NCI-H187 (cell line): ENCODE measurements at places on chromosomes 4 and X.

DNA sequence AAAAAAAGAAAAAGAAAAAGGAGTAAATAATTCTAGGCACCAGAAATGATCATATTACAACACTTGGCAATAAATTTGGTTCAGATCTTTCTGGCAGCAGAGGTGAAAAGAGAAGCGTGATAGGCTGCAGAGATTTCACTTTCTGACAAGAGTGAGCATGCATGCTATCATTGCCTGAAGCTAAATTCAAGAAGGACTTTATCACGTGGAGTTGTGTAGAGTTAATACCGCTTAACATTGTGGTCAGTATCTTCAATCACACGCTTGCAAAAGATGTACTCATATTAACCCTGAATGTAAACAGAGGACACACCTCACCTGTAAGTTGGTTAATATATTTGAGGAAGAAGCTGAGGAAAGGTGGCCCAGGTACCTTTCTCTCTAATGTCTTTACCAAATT, 31.4 kb upstream of the RBPJ start:
- DNase-seq = no peak

- no peak for DNase-seq
Measured at GRCh38 chrX:68363984-68364383, 69.3 kb downstream of the OPHN1 start.

DNA sequence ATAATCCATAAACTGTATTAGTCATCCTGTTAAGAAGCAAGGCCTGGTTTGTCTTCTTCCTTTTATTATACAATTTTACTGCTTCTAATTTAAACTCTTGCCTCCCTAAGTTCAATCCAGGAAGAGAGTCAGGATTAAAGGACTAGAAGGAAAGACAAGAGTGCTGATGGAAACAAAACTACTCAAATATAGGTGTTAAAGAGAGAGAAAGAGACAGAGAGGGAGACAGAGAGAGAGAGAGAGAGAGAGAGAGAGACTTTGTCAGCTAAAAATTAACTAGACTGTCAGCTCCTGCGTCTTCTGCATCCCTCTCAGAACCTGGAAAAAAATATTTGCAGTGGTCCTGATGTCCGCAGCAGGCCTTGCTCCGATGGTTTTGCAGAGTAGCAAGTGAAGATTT, 13.5 kb upstream of the FGG start:
- DNase-seq = no peak

DNA sequence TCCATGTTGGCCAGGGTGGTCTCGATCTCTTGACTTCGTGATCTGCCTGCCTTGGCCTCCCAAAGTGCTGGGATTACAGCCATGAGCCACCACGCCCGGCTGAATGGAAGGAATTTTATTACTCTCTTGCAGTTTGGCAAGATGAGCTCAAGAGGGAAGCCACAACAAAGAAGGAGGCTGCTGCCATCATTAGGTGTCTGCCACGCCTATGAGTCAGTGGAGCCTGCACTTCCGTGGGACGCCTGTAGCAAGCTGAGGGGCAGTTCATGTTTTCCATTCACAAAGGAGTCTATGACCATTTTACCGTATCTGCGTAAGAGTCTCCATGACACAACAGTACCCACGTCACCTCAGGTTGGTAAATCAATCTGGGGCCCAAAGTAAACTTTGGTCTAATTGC, 51.2 kb upstream of the CHRNA9 start:
- DNase-seq = no peak

- no peak for DNase-seq
Measured at GRCh38 chr4:175504318-175504717, 307.7 kb downstream of the GPM6A start.

DNA sequence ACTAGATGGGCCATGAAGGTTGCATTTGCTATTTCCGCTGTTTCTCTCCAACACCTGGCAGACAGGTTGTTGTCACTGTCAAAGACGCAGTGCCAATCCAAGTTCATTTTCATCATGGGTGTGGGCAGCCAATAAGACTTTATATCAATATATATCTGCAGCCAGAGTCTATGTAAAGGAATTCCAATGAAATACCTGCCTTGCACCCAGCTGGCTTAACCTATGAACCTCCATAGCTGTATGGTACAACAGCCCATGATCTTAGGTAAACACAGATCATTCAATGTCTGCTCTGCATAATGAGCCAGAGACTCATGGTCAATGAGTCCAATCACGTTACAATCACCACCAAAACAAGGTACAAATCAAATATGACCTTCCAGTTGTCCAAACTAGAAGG, 37.7 kb upstream of the ADGRA3 start:
- no peak for DNase-seq

GRCh38 chr4:162499478-162499877, 335.7 kb upstream of the FSTL5 start:
- DNase-seq = no peak

DNA sequence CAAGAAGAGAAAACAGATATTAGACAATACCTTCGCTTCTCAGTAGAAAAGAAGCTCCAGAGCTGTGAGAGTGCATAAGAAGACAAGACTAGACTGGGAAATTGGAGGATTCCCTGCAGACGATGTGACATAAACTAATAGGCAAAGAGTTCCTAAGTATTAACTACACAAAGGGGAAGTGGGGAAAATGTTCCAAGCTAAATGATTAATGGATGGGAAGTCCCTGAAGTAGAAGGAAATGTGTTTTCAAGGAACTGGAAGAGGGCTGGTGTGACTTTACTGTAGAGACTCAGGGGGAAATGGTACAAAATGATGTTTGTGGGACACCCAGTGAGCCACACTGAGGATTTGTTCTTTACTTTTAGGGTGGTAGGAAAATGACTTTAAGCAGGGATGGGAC, 69.7 kb upstream of the DCLK2 start:
- no peak for DNase-seq

DNA sequence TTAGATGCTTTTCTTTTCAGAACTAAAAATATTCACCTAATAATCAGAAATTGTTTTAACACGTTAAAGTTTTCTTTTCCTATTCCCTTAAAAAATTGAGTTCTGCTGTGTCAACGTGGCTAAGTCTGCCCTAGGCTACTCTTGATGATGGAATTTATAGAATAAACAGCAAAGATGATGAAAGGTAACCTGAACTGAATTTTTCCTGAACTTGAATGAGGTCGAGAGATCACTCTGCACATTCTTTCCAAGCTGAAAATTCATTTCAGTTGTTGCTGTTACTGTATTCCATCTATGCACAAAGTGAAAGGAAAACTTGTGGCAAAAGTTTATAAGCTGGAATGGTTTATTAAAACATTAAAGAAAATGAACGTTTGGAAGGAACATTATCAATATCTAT, 245.9 kb upstream of the GIMD1 start:
- DNase-seq = no peak

DNA sequence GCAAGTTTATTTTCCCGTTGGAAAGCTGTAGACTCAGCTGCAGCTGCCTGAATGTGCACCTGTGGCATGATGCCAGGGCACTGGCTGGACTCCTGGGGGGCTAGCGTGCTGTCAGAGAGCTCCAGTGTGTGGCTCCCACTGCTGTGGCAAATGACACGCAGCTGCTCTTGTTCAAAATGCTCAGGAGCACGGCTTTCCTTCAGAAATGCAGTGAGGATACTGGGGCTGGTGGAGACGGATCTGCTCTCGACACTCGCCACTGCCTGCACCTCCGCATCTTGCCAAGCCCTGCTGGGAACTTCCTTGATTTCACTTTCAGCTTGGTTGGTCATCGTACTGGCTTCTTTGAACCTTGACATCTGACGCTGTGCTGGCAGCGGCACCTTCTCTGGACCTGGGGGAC, 58.7 kb downstream of the GPRIN3 start:
- peak; percentile 27 for DNase-seq

GRCh38 chr4:55303760-55304165, 42.3 kb upstream of the SRD5A3 start:
- DNase-seq = no peak

DNA sequence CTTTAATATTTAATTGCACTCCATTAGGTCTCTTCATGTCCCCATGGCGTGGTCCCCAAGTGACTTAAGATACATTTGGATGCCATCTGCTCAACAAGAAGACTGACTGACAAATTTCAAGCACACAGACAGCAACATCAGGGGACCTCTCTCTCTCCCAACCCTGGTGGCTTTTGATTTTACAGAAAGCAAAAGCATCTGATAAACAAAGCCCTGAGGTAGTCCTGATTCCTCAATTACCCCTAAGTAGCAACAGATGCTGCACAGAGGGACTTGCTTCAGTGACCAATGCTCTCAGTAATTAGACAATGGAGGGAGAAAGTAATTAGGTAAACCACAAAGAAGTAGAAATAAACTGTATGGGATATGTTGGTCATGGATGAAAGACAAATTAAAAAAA, 426.4 kb downstream of the INPP4B start:
- DNase-seq = no peak

DNA sequence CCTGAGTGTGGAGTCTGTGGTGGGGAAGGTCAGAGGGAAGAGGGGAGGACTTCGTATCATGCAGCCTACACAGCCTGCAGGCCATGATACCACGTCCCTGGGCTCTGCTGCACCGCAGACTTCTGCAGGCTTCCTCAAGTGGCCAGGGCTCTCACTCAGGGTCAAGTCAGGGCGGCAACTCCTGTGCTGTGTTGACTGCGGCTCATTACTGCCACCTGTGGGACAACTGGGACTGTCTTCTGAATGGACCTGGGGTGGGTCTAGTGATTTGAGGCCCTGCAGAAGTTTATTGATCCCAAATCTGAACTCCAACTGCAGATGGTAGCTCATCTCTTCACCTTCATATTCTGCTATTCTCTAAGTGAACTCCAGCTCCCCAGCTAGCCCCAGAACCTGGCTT, 167.1 kb downstream of the NSUN7 start:
- DNase-seq = no peak

DNA sequence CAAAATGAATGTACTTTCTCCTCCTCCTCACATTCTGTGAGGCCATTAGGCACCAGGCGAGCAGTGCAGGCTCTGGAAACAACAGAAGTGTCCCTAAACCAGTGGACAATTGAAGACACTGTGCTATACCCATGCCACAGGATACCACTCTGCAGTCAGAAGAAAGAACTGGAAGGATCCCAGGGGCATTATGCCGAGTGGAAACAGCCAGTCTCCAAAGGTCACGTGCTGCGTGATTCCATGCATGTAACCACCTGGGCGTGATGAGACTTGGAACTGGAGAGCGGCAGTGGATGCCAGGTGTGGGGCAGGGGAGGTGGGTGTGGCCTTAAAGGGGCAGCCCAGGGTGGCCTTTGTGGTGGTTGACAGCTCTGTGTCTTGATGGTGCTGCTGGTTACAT, 139.4 kb downstream of the EVC2 start:
- DNase-seq = peak; percentile 71

DNA sequence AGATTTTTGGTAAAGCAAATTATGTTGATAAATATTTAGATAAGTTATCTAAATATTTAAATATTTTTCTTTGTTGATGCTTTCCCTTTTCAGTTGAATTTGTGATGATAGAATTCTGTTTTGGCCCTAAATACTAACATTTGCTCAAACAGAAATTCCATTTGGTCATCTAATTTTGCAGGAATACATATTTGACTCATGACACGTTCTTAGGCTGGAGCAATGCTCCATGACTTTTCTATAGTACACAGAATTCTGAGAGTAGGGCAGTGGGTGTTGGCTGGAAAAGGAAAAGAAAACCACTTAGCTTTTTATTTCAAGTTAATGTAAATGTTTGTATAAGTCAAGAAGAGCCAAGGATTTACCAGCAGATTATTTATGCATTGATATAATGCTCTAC, 58.6 kb upstream of the GK2 start:
- DNase-seq = no peak

GRCh38 chr4:74942251-74942917, 9.5 kb downstream of the PARM1 start:
- no peak for DNase-seq

DNA sequence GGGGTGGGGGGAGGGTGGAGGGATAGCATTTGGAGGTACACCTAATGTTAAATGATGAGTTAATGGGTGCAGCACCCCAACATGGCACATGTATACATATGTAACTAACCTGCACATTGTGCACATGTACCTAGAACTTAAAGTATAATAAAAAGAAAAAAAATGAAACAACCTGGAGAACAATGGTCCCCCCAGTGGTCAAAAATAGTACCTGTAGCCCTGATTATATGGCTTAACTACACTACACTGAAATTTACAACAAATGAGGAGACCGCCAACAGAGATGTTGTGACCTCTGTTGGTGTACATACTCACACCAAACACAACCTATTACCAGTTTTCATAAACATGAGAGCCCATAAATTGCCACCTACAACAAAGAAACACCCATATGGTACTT, 7.3 kb upstream of the MAGEE1 start:
- DNase-seq = no peak

- DNase-seq = no peak
Measured at GRCh38 chr4:109390115-109390768, 43.4 kb upstream of the SEC24B start.

- no peak for DNase-seq
Measured at GRCh38 chr4:30939069-30939468, 218.9 kb downstream of the PCDH7 start.

- no peak for DNase-seq
Measured at GRCh38 chr4:168654104-168654847, 157.4 kb downstream of the PALLD start.

GRCh38 chr4:121846662-121847061, 23.0 kb upstream of the CCNA2 start:
- DNase-seq = no peak

- no peak for DNase-seq
Measured at GRCh38 chrX:35842674-35843073, 44.5 kb downstream of the MAGEB16 start.

- DNase-seq = no peak
Measured at GRCh38 chrX:20477219-20477618, 210.5 kb upstream of the RPS6KA3 start.

DNA sequence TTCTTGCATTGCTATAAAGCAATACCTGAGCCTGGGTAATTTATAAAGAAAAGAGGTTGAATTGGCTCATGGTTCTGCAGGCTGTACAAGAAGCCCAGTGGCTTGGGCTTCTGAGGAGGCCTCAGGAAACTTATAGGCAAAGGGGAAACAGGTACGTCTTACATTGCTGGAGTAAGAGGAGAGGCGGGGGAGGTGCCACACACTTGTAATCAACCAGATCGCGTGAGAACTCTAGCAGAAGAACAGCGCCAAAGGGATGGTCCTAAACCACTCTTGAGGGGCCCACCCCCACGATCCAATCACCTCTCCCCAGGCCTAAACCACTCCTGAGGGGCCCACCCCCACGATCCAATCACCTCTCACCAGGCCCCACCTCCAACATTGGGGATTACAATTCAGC, 50.6 kb upstream of the SHOX start:
- no peak for DNase-seq

DNA sequence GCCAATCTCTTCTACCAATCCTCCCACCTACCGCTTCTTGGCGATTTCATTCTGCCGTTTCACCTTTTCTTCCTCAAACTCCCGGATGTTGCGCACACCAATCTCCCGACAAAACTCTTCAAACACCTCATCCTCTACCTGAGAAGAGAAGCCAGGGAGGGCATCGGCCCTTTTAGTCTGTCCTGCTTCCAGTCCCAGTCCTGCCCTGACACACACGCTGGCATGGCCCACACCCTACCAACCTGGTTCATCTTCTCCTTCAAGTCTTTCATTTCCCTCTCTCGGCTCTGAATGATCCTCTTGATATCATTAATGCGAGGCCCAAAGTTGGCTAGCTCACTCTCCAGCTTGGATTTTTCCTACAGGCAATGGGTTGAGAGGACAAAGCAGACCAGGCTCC, 18.9 kb downstream of the SMC1A start:
- DNase-seq = no peak

GRCh38 chr4:34950926-34951325, 1293.4 kb downstream of the ARAP2 start:
- DNase-seq = peak; percentile 18

GRCh38 chr4:182645511-182645910, 271.7 kb downstream of the DCTD start:
- DNase-seq = no peak

GRCh38 chr4:3344596-3344995, 51.8 kb downstream of the RGS12 start:
- DNase-seq = no peak

GRCh38 chr4:139279760-139280620, at the start of gene MGARP:
Gene MGARP, minus strand, starts transcription at chr4:139280225. Its CDS starts 67 bp downstream, at chr4:139280158.
- DNase-seq = no peak
